ENCODE measurements at places on chromosomes 3 and 15.

- DNase-seq = no peak
These were observed 48.8 kb downstream of the TIPARP start for GRCh38 chr3:156723182-156723619.

GRCh38 chr3:85681906-85682305, 723.1 kb downstream of the CADM2 start:
- no peak for DNase-seq

DNA sequence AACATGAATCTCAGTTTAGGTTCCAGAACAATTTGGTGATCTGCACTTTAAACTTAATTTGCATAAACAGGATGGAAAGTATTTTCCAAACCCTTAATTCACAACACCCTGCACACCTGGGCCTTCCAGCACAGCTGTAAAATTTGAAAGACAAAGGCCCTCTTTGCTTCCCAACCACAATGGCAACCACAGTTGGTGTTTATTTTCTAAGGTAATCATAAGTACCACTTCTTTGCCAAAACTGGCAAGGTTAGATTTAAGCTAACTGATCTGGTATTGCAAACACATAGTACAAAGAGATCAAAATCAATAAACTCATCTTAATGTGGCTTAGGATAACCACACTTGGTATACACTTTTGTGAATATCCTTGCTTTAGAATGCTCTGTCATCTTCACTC, 4.1 kb downstream of the LRIG1 start:
- DNase-seq = no peak

GRCh38 chr3:177110895-177111294, 86.4 kb downstream of the TBL1XR1 start:
- DNase-seq = no peak

DNA sequence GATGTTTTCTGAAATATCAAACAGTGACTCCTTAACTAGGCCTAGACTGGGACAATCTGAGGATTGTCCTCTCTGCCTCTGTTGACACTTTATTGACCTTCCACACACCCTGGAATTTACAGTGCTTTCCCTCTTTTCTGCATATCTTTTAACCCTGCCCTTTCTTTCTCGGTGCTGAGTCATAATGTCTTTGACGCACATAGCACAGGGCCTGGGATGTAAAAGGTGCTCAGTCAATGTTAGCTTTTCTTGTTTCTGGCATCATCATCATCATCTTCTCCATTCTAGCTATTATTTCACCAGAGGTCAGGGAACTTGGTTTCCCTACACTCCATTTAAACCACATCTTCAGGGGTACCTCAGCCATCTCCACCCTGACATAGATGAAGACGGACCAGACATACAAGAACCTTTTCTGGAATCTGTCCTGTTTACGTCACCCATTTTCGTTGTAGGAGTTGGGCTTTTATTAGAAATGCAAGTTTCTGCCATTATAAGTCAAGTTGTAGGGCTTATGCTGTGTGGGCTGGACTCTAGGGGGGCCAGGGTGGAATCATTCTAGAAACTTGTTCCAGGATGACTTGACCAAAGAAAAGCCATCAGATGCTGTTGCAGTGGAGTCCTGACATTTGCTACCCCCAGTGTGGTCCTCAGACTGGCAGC, 46.6 kb downstream of the ZBTB38 start:
- no peak for DNase-seq

- no peak for DNase-seq
These were observed 296.0 kb upstream of the ICE2 start for GRCh38 chr15:60774829-60775463.

- no peak for DNase-seq
These were observed 43.4 kb downstream of the SPG11 start for GRCh38 chr15:44620081-44620480.

DNA sequence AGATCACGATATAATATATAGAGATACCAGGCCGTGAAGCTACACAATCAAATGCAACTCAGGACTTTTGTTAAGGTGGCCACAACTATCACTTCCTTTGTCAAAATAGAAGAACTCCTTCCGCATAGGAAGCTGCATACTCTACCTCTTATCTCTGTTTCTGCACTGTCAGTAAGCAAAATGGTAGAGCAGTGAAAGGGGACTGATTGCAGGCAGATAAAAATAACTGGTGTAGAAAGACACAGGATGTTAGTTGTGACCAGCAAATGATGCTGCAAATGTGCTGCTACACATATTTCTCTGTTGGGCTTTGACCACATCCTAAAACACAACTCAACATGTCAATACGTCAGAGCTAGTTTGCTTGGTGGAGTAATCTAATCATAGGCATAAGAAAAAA, 16.3 kb upstream of the TRAT1 start:
- DNase-seq = no peak

- DNase-seq = no peak
These were observed 606 bp upstream of the CD96 start for GRCh38 chr3:111541391-111541790.

GRCh38 chr15:33737687-33738601, 230.4 kb upstream of the CHRM5 start:
- peak; percentile 57 for DNase-seq

DNA sequence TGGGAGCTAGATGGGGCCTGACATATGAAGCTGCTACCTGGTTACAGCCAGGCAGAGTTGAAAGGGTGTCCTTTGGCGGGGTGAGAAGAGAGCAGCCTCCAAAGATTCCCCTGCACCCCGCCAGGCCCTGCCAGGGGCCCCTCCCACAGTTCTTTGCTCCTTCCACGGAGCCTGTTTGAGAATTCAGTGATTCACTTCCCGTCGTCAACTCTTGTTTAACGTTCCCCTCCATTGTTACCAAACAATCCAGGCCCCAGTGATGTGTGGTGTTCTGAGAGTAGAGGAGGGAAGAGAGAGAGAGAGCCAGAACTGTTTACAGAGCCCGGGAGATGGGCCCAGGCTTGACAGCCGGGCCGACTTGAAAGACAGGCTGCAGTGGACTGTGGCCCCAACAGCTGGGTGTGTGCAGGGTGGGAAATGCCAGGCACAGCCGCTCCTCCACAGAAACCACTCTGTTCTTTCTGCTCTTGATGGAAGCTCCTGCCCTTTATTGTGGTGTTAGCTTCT, 81.5 kb downstream of the SMAD3 start:
- DNase-seq = no peak

- DNase-seq = no peak
These were observed 20.1 kb downstream of the CADM2 start for GRCh38 chr3:84978843-84979242.

- DNase-seq = no peak
These were observed 59.9 kb downstream of the ARHGEF26 start for GRCh38 chr3:154180836-154181691.

- DNase-seq = peak; percentile 15
These were observed 63.5 kb downstream of the HACD2 start for GRCh38 chr3:123521179-123521969.

GRCh38 chr3:194161131-194162045, 25.4 kb downstream of the HES1 start:
- DNase-seq = no peak

- DNase-seq = no peak
These were observed 209.0 kb upstream of the ALCAM start for GRCh38 chr3:105157766-105158085.

DNA sequence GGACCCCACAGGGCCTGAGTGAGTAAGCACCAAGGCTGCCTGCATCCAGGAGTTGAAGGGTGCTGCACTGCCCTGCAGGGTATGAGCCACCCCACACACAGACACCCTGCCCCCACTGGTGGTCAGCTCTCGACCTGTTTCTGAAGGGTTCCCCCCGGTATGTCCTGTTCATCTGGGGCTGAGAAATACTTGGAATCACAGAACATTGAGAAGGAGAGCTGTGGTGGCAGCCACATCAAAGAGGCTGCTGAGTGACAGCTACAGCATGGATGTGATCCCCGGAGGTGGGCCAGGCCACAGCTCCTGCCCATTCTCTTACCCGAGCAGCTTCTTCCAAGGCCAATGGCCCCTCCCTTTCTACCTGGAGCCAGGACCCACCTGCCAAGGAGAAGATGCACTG, 66.4 kb upstream of the PLXNA1 start:
- no peak for DNase-seq

GRCh38 chr3:10437272-10437994, 68.0 kb downstream of the ATP2B2 start:
- DNase-seq = no peak

DNA sequence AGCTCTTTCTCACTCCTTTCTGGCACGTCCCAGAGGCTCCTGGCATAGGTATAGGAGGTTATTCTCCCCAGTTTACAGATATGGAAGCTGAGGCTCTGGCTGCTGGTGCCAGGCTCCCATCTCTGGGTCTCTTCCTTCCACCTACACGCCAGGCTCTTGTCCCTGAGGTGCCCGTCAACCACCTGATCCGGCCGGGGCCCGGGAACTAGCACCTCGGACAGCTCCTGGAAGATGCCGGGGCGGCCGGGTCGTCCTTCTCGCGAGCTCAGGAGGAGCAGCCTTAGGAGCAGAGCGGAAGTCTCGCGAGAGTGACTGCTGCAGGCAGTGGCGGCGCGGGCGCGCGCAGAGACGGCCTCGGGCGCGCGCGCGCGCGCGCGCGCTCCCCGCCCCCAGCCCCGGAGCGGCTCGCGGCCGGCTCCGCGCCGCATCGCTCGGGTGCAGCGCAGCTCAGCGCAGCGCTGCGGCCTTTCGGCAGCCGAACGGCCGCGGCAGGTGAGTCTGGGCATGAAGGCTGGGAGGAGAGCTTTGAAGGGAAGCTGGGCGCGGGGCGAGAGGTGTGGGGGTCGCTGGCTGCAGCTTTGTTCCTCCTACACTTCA, at the start of gene SCAMP5:
SCAMP5 (plus strand) TSS at position 382 of the 597 bp plus-strand sequence. CDS start 16,277 bp downstream, outside the sequence.
- DNase-seq = peak; percentile 97

DNA sequence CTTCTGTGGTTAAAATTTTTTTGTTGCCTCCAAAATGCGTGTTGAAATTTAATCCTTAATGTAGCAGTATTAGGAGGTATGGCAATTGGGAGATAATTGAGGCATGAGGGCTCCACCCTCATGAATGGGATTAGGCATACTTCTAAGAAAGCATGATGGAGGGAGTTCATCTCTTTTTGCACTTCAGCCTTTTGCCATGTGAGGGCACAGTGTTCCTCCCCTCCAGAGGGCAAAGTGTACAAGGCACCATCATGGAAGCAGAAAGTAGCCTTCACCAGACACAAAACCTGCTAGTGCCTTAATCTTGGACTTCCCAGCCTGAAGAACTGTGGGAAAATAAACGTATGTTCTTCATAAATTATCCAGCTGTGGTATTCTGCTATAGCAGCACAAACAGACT, 429.5 kb downstream of the ZIC1 start:
- no peak for DNase-seq

DNA sequence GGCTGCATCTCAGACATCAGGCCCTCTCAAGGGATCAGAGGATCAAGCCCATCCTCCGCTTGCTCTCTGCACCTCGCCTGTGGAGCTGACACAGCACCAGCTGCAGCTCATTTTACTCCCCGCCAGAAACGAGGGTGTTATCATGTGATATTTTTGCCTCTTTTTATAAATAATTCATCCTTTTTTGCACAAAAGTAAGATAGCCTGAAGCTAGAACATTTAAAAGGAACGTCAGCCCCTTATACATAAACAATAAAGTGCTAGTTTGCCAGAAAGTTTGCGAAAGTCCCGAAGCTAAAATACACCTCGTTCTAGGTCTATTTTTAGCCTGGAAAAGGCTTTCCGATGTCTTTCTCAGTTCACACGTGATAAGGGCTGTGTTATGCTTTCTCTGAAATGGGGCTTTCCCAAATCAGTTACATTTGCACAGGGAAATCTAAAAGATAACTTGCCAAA, 9.6 kb upstream of the FAM174B start:
- DNase-seq = no peak

- DNase-seq = no peak
These were observed 65.5 kb downstream of the SMAD3 start for GRCh38 chr15:67130673-67131601.

DNA sequence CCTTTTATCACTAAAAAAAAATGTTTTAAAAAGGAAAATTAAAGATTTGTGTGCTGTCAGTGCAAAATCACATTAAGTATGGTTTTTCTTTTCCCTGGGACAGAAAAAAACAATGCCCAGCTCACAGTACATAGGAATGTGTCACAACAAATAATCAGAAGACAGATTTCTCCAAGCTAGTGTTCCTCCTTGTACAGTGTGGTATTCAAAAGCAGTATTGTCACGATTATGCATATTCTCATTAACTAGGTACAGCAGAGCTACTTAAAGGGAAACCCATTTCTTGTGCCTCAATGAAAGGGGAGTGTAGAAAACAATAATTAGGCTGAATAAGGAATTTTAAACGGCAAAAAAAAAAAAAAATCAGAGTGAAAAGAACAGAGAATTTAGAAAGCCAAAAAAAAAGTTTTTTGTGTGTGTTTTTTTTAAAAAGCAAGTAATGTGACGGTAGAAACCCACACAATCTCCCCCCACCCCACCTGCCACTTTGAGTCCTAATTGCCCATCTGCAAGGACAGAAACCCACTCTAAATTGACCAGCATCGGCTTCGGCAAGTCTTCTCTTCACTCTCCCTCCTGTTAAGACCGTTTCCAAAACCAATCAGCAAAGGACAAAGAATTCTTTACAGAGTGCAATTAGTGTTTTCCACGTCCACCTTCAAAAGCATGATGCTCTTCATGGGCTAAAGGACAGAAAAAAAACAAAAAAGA, 41.0 kb downstream of the EIF4E3 start:
- DNase-seq = no peak

DNA sequence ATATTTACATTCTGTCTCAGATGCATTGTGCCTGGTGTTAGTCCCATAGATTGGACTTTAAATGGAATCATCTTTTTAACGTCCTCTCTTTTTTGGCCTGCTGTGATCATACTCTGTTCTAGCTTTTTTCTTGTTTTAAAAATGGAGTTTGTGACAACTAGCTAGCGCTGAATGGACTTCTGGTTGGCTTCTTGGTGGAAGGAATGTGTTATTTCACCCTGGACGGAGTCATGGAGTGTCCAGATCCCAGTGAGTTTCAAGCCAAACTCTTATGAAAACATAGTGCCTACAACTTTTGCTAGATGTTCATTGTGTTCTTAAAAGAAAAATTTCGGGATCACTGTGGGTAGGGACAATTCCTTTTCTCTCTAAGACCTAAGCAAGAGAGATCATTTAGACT, 192.6 kb downstream of the TCF12 start:
- DNase-seq = no peak

- no peak for DNase-seq
These were observed 932 bp downstream of the ARL8B start for GRCh38 chr3:5122741-5123706.

DNA sequence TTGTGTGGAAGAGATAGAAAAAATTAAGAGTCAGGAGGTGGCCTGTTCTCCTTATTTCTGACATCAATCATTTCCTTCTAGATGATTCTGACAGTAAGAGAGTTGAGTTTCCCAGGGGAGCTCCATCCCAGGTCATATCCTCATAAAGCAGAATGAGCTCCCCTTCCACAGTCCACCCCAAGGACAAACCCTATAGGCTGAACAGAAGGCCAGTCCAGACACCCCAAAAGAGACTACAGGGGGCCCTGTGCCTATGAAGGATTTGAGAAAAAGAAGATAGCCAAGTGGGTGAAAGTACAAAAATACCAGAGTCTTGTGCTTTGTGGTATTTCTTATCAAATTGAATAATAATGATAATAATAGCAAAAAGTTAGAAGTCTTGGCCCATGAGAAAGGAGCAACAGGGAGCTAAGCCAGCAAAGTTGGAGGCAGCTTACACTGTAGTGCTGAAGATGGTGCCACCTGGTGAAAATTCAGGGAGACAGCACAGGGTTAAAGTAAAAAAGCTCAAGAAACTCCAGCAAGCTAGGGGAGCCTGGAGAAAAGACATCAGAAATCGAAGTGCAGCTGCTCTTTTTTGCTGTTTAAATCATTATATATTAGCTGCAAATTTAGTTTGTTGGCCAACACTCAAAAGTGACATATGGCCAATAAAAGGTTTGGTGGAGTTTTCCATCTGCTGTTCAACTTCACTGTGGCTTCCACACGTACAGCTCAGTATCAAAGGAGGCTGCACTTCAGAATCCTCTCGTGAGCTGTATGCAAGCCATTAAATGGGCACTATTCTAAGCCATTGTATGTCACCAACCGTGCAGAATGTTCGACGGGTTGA, 35.8 kb upstream of the SLC24A5 start:
- peak; percentile 32 for DNase-seq
